NCI-H146 (cell line): ENCODE measurements at places on chromosomes 4 and X.

GRCh38 chrX:133189195-133189594 lies 29.0 kb downstream of the TFDP3 start:
- DNase-seq = no peak

- no peak for DNase-seq
These were observed 30.9 kb downstream of the RTL9 start for GRCh38 chrX:110389570-110389969.

- DNase-seq = no peak
These were observed 49.2 kb upstream of the HDAC8 start for GRCh38 chrX:72621625-72622485.

DNA sequence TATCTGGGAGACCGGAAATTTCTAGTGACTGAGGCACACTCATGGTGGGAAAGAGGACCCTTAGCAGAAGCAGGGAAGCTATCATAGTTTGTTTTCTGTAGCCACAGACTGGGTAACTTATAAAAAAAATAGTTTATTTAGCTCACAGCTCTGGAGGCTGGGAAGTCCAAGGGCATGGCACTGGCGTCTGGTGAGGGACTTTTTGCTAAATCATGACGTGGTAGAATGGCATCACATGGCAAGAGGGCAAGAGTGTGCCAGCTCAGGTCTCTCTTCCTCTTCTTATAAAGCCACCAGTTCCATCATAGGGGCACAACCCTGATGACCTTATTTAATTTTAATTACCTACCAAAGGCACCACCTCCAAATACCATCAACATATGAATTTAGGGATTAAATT lies 13.3 kb downstream of the APLN start:
- DNase-seq = no peak

DNA sequence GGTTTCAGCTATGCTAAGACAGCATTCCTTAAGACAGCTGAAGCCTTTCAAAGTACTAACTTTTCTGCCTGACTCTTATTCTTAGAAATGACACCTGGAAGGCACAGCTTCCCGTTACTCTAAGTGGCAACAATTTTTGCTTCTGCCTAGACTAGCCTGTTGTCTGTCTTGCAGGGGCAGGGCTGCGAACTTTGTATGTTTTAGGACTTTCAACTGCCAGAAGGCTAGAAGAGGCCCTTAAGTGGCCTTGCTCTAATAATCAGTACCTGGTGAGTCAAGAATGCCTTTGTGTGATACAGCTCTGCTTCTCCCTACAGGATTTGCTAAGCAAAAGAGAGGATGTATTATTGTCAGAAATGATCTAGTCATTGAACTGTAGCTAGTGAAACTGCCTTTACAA lies 30.0 kb upstream of the TFDP3 start:
- DNase-seq = no peak

DNA sequence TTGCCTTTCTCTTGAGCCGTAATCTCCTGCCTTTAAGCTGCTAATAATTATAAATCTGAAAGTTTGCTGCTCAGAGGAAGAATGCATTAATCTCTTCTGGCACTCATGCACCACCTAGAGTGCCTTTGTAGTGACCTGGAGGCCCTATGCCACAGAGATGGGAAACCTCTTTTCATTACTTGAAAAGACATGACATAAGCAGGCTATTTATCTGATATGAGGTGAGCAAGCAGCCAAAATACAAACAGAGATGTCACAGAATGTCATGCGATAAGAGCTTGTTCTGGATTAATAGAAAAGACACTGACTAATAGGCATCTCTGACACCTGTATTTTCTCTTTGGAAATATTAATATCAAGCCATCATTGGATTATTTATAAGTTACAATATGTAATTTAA lies 42.3 kb downstream of the GABRB1 start:
- DNase-seq = no peak

- no peak for DNase-seq
These were observed 17.4 kb downstream of the BBS12 start for GRCh38 chr4:122749704-122750454.

GRCh38 chrX:2299871-2300270 lies 200.9 kb downstream of the DHRSX start:
- DNase-seq = no peak

DNA sequence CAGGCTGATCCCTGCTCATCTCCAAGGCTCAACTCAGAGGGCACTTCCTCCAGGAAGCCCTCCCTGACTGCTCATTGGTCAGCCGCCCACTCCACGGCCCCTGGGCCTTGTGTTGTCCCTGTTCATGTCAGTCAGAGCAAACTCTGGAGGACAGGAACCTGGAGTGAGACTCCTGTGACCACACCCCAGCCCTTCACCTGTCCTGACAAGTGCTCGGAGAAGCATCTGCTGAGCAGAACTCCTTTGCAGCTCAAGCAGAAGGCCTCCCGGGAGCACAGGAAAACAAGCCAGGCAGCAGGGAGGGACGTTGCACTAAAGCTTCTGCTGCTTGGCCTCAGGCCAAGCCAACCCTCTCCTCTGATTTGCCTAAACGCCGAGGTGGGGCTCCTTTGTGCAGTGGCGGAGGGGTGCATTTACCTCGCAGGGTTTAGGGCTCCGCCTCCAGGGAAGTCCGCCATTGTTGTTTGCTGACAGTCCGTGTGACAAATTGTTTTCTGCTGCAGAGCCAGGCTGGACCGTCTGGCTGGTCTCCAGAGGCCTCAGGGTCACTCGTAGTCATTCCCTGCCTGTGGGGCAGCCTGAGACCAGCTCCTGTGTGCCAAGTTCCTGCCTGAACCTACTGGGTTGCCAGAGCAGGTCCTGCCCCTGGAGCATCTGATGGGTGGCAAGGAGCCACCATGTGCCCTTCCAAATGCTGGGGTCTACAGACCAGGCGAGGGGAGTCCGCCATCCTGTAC lies 61.8 kb downstream of the C4orf50 start:
- peak; percentile 98 for DNase-seq

GRCh38 chr4:15738877-15739276 lies 36.0 kb downstream of the BST1 start:
- DNase-seq = no peak

DNA sequence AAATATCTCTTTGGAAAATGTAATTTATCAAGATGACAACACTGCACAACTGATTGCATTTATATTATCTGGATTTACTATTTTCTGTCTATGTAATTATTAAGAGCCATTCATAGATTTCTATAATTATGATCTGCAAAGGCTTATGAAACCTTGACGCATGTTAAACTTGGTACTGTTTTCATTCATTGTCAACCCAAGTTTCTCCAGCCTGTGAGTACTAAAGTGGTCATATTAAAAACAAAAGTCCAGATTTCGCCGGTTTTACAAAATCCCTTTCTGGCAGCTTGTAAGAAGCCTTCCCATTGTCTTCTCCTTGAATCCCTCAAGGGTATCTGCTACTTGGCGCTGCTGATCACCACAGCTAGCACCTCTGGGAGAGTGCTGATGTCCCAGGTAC lies 19.7 kb upstream of the GRPR start:
- no peak for DNase-seq

GRCh38 chr4:113637363-113637762 lies 124.2 kb downstream of the CAMK2D start:
- DNase-seq = no peak

DNA sequence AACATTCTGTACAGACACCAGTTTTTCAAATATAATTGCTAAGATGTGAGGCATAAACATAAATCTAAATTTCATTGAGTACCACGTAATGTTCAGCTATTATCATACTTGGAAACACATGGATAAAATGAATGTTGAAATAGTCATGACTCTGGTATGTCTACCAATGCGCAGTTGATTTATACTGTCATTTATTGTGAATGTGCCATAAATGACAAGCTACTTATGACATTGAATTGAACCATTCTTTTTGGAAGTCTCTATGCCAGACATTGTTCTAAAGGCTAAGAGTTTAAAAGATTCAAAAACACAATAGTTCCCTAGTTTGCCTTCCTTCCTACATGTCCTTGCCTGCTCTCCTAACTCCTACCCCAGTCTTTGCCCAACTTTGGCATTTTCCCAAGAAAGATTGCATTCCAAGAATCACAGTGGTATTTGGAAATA lies 96.6 kb upstream of the DMD start:
- DNase-seq = no peak
